ENCODE measurements at places on chromosomes 2 and 18. TPM values are rescaled to one million over a fixed set of nuclear protein-coding genes. Genes with fewer than 3 reads are reported as not detected.

DNA sequence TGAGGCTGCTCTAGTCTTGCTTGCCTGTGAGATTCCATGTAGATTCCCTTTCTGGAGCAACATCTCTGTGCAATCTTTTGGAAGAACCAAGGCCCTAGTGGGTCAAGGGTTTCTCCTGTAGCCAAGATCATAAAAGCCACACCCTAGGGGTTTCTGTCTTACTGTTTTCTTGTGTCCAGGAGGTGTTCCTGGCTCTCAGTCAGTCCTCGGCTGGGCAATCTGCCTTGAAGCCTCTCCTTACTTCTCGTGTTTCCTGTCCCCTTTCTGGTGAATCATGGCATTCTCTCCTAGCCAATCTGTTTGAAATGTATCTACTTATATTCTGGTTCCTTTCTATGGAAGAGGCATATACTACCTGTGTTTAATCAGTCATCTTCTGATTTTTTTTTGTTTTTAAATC lies 484.8 kb upstream of the UBE2E3 start:
- no peak for DNase-seq

DNA sequence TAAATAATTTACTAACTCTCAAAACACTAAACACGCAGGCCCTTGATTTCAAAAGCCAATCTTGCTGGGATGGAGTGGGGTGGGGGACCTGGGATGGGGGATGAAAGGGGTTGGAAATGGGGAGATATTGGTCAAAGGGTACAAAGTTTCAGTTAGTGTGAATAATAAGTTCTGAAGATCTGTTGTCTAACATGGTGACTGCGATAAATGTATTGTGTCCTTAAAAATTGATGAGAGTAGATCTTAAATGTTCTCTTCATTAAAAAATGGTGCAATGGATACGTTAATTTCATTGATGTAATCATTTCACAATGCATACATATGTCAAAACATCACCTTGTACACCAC lies 505 bp upstream of the ACYP2 start:
- no peak for DNase-seq

DNA sequence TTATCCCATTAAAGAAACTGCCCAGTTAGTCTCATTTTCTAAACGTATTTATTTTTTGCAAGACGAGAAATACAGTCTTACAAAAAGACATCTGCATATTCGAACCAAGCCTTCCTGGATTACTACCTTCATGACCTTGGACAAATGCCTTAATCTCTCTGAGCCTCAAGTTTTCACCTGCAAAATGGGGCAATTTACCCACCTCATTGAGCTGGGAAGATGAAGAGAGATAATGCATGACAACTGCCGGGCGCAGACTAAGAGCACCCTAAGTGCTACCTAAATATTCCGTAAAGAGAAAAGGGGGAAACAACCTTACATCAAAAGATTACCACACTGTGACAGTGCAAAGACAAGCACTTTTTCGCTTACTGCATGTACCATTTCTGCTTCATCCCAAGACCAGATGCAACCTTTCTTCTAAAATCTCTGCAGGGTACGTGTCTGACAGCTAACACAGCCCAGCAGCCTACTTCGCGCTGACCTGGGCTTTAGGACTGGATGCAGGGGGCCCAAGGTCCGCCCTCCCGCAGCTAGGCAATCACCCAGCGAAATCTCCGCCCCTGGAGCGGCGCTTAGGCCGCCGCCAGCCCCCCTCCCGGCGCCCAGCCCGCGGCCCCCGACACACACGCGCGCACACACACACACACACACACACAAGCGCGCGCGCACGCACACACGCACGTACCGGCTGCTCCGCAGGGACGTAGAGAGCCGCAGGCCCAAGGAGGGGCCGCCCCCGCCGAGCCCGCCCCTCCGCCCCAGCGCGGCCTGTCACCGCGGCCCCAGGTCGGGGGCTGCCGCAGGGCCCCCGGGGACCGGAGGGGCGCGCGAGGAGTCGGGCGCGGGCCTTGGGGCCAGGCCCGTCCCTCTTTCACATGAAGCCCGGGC lies 766 bp downstream of the MAP3K2 start:
- peak; percentile 84 for DNase-seq

DNA sequence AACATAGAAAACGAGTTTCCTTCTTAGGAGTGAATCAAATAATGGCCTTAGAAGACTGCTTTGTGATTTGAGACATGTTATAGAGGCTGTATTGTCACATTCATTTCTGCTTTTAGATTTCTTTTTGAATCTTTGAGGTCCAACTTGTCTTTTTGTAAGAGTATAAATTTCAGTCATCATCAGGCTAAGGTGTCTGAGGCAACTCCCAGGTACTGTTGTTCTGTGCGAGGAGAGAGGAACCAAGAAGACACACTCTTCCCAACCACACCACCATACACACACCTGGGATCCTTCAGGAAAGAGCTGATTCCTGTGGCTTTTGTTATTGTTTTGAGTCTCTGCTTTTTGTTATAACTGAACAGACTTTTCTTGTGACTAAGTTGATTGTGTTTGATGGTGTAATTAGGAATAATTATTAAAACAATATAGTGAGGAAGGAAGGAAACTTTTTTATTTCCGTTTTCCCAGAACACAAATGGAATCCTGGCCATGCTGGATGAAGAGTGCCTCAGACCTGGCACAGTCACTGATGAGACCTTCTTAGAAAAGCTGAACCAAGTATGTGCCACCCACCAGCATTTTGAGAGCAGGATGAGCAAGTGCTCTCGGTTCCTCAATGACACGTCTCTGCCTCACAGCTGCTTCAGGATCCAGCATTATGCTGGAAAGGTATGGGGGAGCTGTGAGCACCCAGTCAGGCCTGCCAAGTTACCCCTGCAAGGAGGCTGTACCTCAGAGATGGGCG lies 140.4 kb downstream of the MYO1B start:
- no peak for DNase-seq

GRCh38 chr2:122156176-122156890 lies 400.9 kb downstream of the TSN start:
- no peak for DNase-seq

Gene REG1B
- not detected for total RNA-seq

Gene C2orf78
- not detected for total RNA-seq

Gene TRIM43
- total RNA-seq, result not detected
